ENCODE measurements at places on chromosomes 12 and 14.

DNA sequence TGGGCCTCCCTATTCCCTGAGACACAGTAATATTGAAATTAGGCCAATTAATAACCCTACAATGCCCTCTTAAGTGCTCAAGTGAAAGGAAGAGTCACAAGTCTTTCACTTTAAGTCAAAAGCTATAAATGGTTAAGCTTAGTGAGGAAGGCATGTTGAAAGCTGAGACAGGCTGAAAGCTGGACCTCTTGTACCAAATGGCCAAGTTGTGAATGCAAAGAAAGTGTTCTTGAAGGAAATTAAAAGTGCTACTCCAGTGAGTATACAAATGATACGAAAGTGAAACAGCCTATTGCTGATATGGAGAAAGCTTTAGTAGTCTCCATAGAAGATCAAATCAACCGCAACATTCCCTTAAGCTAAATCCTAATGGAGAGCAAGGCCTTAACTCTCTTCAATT, 140.8 kb downstream of the PTCSC3 start:
- no peak for DNase-seq

- DNase-seq = no peak
These were observed 29.3 kb downstream of the CMKLR1 start for GRCh38 chr12:108309674-108310312.

DNA sequence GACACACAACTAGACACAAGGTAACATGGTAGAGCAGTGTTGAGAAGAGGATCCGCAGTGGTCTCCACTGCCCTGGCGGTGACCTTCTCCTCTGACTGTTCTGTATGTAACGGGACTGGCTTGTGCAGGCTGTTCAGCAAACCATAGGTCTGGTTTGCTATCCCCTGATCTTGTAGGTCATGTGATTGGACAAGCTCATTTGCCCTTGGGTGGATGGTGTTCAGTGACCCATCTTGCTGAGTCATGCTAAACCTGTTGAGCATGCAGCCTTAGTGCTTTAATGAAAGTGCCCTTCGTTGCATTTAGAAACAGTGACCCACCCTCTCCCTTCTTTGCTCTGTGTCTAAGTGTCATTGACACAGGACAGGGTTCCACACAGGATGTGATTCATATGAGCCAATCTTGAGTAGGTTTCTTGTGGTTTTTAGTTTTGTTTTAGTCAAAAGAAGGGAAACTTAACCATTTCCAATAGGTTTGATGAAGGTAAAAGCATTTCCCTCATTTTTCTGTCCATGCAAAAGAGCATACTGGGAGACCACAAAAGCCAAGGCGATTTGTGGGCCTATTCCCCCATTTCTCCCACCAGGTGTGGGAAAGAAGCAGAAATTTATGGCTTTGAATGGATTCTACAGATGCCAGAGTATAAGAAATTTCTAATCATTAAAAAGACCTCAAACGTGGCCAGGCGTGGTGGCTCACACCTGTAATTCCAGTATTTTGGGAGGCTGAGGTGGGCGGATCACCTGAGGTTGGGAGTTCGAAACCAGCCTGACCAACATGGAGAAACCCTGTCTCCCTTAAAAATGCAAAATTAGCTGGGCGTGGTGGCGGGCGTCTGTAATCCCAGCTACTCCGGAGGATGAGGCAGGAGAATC, 32.6 kb upstream of the HIF1A start:
- peak; percentile 100 for DNase-seq

- DNase-seq = no peak
These were observed 630 bp upstream of the HNF1A start for GRCh38 chr12:120977531-120978295.

- no peak for DNase-seq
These were observed 88.7 kb upstream of the PLXNC1 start for GRCh38 chr12:94059394-94060368.

DNA sequence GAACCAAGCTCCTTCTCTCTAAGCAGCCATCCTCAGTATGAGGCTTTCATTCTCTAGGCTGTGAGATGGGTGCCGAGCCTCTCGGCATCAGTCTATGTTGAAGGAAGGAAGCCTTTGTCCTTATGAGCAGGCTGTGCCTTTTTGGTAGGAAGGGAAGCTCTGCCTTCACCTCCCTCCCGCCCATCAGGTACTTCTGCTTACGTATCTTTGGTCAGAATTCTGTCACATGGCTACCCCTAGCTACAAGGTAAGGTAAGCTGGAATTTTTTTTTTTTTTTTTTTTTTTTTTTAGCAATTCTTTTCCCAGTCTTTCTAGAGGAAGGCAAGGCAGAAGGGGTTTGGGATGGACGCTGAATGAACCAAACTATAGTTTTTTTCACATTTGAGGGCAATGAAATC, 16.9 kb downstream of the BATF start:
- DNase-seq = no peak

- no peak for DNase-seq
These were observed 8.3 kb downstream of the PXN start for GRCh38 chr12:120257041-120257821.

DNA sequence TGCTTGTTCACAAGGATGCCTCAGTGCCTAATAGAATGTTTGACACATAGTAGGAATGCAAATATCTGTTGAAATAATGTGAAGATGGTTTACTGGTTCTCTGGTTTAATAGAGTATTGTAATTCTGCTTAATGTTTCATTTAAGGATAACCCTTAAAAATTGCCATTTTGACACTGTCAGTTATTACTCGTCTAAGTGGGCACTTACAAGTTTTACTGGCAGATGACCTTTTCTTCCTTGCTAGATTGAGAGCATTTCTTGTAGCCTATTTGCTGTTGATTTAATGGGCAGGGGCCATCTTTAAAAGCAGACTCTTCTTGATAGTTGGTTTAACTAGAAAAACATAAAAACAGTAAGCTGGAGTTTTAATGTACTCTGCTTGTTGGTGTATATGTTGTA, 1.9 kb downstream of the TMEM263 start:
- DNase-seq = no peak

DNA sequence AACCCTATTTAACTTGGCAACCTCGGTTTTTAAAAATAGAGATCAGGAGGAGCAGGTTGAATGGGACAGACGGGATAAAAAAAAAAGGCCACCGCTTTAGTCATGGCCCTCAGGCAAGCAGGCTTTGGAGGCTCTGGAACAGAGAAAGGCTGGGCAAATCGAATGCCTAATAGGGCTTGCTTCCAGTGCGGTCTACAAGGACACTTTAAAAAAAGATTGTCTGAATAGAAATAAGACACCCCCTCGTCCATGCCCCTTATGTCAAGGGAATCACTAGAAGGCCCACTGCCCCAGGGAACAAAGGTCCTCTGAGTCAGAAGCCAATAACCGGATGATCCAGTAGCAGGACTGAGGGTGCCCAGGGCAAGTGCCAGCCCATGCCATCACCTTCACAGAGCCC, 265.8 kb downstream of the CPNE8 start:
- DNase-seq = no peak

DNA sequence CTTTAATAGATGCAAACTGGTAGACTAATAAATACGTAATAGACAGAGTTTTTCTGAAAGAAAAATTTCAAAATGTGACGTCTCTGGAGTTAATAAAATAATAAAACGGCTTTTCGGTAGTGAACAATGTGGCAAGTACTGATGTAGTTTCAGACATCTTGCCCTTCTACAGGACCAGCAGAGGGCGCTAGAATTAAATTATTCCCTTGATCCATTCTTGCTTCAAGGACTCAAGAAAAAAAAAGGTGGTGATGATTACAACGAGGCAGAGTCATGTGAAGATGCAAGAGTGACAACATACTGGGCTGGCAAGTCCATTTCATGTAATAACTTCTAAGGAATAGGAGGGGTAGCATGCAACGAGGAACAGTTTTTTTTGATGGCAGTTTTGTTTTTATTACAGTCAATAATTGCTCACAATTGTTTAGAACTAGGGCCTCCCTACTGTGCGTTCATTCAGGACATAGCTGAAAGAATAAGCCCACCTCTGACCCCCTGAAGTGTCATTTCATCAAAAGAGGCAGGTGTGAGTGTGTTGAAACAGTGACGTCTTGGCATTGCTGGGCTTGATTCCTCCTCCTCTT, 101.0 kb upstream of the GZMB start:
- no peak for DNase-seq

GRCh38 chr12:102484017-102484416, 3.7 kb upstream of the IGF1 start:
- DNase-seq = no peak

GRCh38 chr12:89525305-89525823, 483 bp downstream of the POC1B start:
- DNase-seq = no peak

DNA sequence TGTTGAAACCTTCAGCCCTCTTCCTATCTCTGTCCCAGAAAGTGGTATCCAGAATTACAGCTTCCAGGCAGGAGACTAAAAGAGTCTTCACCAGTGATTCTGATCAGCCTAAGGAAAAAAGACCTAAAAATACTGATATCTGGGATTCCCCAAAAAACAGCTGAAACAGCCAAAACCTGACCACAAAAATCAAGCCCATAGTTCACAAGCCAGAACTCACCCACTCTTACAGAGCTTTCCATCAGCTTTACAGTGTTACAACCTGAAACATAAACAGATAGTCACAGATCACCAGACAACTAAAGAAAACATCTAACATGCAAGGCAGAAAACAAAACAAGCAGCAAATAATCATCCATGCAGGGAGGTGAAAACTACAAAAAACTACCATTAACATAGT, 26.0 kb upstream of the TSPAN8 start:
- no peak for DNase-seq

- DNase-seq = no peak
These were observed 1322.3 kb upstream of the SEL1L start for GRCh38 chr14:82855912-82856391.

GRCh38 chr12:2291182-2291832, 238.5 kb downstream of the CACNA1C start:
- DNase-seq = no peak

GRCh38 chr14:69303086-69303485, 43.1 kb downstream of the GALNT16 start:
- no peak for DNase-seq

GRCh38 chr12:3965046-3965445, 91.8 kb upstream of the PARP11 start:
- no peak for DNase-seq

- DNase-seq = no peak
These were observed 242.3 kb downstream of the CCER1 start for GRCh38 chr12:90712671-90713070.

DNA sequence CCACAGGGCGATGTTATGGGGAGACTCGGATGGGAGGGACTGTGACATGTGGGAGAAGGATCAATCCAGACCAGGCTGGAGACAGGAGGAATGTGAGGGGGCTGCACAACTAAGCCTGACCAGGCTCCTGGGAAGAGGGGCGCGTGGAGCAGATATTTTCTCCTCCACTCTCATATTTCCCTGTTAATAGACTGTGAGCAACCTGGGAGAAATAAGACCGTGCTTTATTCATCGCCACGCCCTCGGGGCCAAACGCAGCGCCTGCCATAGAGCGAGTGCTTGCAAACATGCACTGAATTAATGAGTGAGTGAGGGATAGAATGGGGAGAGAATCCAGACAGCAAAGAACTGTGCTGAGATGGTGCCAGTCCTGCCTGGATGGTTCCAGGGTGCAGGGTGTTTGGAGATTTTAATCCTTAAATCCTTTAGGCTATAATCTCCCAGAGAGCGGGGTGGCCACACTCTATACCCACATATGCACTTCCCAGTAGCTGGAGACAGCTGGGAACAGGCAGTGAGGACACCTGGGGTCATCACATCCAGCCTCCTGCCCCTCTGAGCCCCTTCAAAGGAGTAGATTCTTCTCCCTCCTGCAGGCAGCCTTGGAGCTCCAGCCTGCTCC, 13.6 kb upstream of the FAIM2 start:
- DNase-seq = no peak

GRCh38 chr14:64971943-64972791, at the start of gene RAB15:
Gene RAB15 (minus strand): TSS chr14:64972336. CDS start chr14:64972076, 260 bp downstream.
- DNase-seq = no peak

DNA sequence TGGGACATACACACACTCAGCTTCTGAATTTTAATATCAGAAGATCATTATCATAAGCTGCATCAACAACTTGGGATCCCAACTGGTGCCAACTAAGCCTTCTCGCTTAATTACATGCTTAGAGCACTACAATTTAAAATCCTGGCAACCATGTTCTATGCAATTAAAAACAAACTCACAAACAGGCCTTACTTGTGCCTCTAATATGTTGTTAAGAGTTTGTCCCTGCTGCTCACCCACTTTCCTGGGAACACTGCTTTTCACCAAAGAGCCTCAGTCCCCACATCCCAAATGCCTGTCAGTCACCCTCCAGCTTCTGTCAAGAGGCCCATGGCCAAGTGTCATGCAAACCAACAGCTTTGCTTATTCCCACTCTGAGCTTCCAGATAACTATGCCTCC, 69.7 kb downstream of the TTC9 start:
- no peak for DNase-seq

Data from GM12878 (cell line).